Stimulated activated CD8-positive, alpha-beta memory T cell treated with anti-CD3 and anti-CD28 coated beads, Interleukin-7, amount 100 ng/mL, for 1 hour (primary cell): ENCODE measurements at places on chromosomes 7 and 10.

DNA sequence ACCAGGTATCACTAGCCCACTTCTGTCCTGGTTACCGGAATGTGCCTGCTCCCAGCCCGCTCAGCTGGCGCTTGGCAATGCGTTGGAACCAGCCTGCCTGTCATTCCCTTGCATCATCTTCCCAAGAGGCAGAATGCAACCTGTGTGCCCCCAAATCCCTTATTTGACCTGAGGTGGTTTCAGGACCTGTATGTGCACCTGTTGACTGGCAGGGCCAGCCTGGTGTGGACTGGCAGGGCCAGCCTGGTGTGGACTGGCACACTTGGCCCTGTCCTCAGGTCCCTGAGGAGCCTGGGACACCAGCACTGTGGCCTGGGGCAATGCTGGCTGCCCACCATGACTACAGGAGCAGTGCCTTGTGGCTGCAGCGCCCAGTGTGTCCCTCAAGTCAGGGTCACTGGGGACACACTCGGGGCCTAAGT, 38.2 kb downstream of the ZNF467 start:
- no peak for DNase-seq

DNA sequence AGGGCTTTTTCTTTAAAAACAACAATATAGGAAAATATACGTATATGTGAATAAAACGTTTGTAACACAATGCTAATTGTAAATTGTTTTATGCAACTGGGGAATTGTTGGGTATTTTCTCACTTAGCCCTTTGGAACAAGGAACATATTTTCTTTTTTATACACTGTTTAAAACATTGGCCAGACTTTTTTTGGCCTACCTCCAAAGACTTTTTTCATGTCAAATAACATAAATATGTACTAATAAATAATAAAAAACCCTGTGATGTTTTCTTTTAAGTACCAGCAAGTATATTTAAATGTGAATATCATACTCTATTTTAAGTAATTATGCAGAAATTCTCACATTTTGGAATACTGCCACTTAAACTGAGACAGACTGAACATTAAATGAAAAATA, 15.7 kb downstream of the TMEM106B start:
- DNase-seq: no peak

- no peak for DNase-seq
Measured at GRCh38 chr7:54769203-54769602, 10.2 kb upstream of the SEC61G start.

- no peak for DNase-seq
Measured at GRCh38 chr10:110192552-110192951, 14.9 kb upstream of the MXI1 start.

- DNase-seq: no peak
Measured at GRCh38 chr7:131735101-131735500, 178.7 kb upstream of the PODXL start.

- no peak for DNase-seq
Measured at GRCh38 chr10:8079126-8079525, 24.6 kb downstream of the GATA3 start.

GRCh38 chr7:29369909-29370488, 175.4 kb downstream of the CHN2 start:
- DNase-seq: no peak

DNA sequence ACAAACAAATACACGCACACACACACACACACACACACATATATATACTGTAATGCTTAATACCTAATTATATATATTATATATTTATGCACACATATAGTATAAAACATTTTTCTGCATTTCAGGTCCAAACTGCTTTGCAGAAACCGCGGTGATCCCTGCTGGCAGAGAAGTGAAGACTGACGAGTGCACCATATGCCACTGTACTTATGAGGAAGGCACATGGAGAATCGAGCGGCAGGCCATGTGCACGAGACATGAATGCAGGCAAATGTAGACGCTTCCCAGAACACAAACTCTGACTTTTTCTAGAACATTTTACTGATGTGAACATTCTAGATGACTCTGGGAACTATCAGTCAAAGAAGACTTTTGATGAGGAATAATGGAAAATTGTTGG, 138.5 kb downstream of the VWC2 start:
- DNase-seq: no peak

DNA sequence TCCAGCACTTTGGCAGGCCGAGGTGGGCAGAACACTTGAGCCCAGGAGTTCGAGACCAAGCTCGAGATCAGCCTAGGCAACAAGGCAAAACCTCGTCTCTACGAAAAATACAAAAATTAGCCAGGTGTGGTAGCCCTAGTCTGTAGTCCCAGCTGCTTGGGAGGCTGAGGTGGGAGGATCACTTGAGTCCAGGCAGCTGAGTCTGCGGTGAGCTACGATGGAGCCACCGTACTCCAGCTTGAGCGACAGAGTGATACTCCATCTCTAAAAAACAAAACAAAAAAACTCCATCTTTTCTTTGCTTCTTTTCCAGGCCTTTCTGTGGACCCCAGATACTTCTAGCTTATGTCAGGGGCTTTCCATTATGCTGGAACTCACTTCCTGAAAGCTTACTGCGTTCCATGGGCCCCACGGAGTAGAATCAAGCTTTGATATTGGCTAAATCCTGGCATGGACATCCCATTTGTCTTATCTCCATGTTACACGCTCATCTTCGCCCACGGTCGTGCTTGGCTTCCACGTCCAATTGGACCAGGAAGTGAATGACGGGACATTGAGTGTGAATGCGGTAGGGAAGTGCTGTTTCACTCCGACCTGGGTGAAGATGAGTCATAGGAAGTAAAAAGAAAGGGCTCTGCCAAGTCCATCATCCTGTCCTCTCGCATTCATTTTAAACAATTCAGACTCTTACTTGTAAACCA, 45.7 kb downstream of the FAM171A1 start:
- DNase-seq: no peak

- DNase-seq: no peak
Measured at GRCh38 chr7:4631380-4632179, 50.5 kb upstream of the FOXK1 start.

DNA sequence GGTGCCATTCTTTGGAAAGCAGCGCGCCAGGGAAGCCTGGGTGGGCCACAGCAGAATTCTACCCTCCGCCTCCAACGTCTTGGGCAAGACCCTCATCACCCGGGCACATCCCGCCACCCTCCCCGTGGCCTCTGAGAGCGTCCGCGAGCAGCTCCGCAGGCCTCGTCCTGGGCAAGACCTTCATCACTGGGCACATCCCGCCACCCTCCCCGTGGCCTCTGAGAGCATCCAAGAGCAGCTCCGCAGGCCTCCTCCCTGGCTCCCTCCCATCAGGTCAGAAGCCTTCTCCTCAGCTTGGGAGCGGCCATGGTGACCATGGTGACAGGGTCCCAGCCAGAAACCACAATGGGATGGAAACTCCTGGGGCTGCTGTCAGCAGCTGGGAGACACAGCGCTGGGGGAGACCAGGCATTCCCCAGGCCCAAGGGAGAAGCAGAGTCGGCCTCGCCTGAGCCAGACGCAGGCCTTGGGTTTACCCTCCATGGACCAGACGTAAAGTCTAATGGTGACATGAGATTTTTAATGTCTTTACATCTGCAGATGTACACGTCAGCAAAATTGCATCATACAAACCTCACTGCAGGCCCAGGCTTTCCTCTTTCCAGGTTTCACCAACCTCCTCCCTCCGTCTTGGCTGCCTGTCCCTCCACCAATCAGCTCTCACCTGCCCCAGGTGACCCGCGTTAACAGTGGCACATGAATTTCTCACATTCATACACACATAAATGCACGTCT, 55.1 kb upstream of the PPP2R2D start:
- no peak for DNase-seq

DNA sequence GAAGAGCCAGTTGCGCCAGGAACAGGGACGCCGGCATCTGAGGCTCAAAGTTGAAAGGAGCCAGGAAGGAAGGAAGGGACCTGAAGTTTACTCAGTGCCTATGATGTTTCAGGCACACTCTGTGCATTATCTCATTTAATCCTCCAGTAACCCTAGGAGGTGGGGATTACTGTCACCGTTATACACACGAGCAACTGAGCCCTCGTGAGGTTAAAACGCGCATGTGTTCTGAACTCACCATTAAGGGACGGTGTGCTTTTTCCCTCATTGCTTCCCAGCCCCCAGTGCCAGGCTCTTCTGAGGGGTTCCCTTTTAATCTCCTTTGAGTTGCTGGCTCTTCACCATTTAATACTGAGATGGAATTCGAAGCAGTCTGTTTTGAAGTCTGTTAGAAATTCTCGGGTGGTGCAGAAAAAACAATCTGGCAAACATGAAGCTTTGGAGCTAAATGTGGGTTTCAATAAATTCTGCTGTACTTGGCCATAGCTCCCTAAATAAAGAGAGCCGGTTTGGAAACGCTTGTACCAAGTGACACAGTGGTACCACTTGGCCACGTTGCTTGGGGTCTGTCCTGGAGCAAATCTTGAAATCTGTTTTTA, 102.2 kb downstream of the TAX1BP1 start:
- DNase-seq: no peak

DNA sequence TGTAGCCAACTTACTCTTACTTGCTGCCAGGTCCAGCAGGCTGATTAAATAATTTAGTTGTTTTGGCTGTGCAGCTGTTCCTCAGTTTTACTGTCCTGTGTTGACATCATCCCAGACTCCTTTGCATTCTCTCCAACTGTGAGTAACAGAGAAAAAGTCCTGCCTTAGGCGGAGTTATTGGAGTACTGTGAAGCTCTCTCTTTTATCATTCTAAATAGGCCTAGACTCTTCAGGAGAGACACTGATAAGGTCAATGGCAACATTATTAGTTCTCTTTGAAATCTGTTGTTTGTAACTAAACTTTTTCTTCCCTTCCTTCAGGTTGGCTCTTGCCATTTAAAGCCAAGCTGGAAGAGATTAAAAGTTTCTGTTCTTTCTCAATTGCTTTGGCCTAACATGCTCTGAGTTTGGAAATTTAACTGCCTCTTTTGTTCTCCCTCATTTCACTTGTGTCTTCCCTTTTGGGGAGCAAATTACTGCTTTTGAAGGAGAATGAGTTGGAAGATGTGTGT, 215.7 kb upstream of the CSTF2T start:
- no peak for DNase-seq

GRCh38 chr7:36623247-36623646, 101.0 kb downstream of the AOAH start:
- DNase-seq: no peak

DNA sequence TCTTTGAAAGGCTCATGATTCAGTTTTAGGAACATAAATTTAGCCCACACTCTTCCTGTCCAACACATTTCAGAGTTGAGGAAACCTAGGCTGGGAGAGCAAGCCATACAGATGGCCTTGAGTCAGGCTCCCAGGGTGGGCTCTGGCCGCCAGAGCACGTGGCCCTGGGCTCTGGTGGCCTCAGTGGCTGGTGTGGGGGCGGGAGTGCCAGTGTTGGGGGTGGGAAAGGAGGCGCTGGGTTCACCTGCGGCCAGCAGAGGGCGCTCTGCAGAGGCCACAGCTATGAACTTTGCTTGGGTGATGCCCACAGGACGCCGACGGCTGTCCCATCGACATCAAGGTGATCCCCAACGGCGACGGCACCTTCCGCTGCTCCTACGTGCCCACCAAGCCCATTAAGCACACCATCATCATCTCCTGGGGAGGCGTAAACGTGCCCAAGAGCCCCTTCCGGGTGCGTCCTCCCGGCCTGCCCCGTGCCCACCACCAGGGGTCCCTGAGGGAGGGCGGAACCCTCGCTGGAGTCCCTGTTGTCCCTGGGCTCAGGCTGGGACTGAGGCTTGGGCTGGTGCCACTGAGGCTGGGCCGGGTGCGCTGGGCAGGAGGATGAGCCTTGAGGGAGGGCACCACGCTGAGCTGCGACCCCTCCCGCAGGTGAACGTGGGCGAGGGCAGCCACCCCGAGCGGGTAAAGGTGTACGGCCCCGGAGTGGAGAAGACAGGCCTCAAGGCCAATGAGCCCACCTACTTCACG, 11.9 kb downstream of the FLNC start:
- peak; percentile 14 for DNase-seq

DNA sequence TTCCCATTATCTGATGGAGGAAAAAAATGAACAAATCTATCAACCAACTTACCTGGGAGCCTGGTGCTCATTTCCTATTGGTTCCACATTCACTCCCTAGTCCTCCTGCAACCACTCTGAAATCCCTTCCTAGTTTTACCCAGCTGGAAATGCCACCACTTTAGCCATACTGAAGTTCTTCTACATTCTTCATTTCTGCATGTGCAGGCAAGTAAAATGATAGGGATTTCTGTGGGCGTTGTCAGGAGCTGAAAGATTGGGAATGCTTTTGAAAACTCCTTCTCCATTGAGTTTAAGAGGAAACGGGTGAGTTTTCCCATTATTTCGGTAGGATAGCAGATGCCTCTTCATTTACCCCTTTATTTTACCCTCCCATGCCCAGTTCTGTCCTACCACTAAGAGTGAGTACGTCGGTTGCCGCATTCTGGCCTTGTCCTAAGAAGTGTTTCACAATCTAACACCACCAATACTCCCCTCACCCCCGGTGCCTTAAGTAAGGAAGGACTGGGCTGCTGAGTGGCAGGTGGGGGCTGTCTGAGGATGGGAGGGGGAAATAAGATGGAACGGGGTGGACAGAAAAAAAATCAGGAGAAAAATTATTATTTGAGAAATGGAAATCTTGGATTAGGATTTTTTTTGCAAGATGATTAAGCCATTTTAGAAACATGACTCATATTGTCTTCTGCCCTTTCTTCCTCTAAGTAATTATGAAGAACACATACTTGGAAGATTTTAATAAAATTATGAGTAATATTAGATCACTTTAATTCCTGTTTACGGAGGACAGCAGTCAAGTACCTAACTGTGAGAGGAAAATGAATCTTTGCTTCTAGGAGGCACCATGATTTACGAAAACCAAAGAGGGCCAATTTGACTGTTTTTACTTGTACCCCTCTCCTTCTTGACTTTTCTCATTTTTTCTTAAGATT, 13.2 kb upstream of the TAS2R60 start:
- DNase-seq: no peak

DNA sequence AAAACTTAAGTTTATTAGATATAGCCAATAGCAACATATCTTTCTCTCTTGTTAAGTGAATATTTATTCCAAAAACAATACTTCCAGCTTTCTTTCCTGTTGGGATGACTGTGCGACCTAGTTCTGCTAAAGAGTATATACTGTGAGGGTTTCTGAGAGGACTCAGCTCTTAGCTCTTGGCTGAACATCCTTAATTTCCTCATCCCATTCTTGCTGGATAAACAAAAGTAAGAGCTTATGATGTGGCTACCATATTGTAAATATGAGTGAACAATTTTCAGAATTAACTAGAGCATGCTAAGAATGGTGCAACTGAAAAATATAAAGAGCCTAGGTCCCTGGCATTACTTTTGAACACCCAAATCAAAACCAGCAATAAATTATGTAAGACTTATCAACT, 279.5 kb upstream of the GNAI1 start:
- no peak for DNase-seq

DNA sequence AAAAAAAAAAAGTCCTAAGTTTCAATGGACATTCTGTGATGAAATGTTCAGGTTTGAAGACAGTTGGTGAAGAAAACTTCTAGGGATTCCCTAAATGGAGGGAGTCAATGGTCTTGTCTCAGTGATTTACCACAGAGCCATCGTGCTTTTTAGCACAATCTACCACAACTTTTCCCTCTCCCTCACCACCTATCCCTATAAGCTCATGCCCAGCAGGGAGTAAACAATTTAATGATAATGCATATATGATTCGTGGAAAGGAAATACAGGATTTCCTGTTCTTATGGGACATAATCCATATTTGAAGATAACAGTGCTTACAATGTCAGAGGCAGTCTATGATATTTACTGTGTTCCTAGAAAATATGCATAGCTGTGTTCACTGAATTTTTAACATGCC, 38.4 kb upstream of the CD36 start:
- no peak for DNase-seq

GRCh38 chr10:3442451-3442990, 269.9 kb upstream of the PITRM1 start:
- DNase-seq: no peak
